Sigmoid colon (tissue), 7 donors: ENCODE measurements at places on chromosomes 7 and 10. TPM values are rescaled to one million over a fixed set of nuclear protein-coding genes. Genes with fewer than 3 reads are reported as not detected.

The PTN gene
- polyA plus RNA-seq = 5.4 TPM

The ATRNL1 gene
- polyA plus RNA-seq = 0.57 TPM

The CROT gene
- 15.5 TPM for polyA plus RNA-seq

The KCNH2 gene
- polyA plus RNA-seq = 7.3 TPM

The CAPZA2 gene
- polyA plus RNA-seq = 134 TPM

The ITGA8 gene
- 0.46 TPM for polyA plus RNA-seq

The DNAH11 gene
- polyA plus RNA-seq = 0.13 TPM

The SLIT1 gene
- polyA plus RNA-seq = 0.48 TPM

The CSTF2T gene
- 16.6 TPM for polyA plus RNA-seq

The CYP3A7 gene
- polyA plus RNA-seq = 0.46 TPM

The CRTAC1 gene
- 1.4 TPM for polyA plus RNA-seq

The MLXIPL gene
- polyA plus RNA-seq = 4.8 TPM

The CYP3A4 gene
- 3.6 TPM for polyA plus RNA-seq

DNA sequence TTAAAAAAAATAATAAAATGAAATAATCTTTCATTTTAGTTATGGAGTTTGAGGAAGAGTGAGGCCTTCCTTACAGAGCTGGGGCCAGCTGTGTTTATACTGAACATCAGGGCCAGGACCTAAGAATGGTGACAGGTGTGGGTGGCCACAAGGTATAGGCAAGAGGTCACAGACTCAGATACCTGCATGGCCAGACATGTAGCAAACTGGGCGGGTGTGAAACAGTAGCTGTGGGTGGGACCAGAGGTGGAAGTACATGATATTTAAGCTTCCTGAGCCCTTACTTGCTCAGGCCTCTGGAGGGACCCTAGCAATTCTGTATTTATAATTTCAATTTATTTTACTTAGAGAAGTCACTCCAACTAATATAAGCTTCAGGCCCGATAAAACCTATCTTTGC lies 27.7 kb upstream of the CAMK1D start:
- no peak for DNase-seq

GRCh38 chr10:46030091-46030937 lies at the start of gene NCOA4:
Gene NCOA4 (minus strand): TSS chr10:46030623. CDS start chr10:46016680, 13,943 bp downstream.
- peak; percentile 99 for DNase-seq

DNA sequence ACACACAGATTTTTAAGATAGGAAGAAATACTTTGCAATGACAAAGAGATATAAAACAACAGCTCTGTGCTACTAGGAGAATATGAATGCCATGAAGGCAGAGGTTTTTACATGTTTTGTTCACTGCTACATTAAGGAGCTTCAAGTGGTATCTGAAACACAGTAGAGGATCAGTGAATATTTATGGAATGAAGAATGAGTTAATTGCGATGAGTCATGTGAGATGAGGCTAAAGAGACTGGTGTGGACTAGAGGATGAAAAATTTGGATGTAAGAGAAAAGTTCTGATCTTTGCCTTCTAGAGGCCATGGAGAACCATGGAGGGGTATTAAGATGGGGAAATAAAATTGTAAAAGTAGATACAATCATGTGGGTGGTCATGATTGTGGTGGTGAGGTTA lies 434.2 kb downstream of the PHTF2 start:
- no peak for DNase-seq

GRCh38 chr7:22613496-22613895 lies 113.5 kb upstream of the IL6 start:
- DNase-seq = no peak

- no peak for DNase-seq
Measured at GRCh38 chr10:77643795-77644468, 6.3 kb upstream of the KCNMA1 start.

GRCh38 chr7:144437370-144438191 lies 34.1 kb upstream of the NOBOX start:
- no peak for DNase-seq

DNA sequence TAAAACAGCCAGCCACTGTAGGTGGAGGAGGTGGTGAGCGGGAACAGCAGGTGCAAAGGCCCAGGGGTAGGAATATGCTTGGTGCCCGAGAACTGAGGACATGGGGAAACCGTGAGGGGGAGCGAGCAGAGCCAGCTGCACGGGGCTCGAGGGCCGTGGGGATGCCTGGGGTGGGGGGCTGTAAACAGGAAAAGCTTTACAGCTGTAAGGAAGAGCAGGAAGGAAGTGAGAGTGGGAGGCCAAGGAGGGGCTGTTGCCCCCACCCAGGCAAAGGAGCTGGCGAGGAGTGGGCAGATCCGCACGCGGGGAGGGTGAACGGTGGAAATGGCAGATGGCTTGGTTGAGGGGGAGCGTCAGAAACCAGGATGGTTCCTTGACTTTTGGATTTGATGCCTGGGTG lies 34.4 kb downstream of the ZMIZ1 start:
- no peak for DNase-seq

DNA sequence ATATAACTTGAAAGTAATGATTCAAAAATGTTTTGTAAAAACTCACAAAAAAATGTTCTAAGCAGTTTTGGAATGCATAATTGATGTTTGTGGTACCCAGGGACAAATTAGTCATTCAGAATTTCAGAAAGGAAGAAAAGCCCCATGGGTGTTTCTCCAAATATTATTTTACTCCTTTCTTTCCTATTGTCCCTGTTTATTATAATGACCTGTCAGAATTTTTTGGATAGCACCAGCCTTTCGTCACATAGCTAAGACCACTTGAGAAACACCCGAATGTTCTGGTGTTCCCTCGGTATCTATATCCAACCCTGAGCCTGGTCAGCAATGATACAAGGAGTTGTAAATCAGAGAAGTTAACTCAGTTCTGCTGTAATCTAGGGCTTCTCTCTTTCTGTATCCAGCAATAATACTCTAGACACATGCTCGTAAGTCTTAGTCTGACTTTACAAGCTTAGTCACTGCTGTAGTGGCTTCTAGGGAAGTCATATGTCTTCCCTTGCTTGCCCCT lies 64.8 kb upstream of the MEOX2 start:
- no peak for DNase-seq

- no peak for DNase-seq
Measured at GRCh38 chr7:104891949-104892348, 122.1 kb upstream of the KMT2E start.

DNA sequence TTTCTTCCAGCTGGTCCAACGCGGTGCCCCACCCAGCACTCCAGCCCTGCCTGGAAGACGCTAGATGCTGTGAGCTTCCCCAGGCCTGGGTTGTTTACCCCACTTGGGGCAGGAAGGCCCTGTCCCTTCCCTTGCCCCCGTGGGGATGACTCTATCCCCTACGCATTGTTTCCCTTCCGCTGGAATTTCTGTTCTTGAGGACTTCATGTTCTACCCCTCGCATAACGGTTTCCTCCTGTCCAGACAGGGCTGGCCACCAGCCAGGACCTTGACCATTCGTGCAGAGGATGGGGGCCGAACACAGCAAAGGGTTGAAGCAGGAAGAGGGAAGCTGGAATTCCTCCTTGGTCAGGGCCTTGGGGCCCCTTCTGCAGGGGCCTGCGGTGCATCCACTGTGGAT lies 14.7 kb upstream of the SERPINE1 start:
- DNase-seq = peak; percentile 74

DNA sequence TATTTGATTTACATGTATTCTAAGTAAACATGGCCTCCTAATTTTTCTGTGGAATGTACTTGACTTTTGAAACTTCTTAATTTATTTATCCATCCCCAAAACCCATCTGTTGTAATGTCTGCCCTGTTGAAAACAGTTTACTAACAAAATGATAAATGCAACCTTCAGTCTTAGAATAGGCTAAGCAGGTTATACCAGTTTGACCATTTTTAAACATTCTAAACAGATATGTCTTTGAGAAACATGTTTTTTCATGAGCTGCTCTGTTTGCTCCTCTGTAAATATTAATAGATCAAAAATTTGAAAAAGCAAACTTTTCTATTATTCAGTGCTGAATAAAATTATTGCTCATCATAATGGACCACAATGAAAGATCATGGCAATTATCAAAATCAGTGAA lies 33.4 kb upstream of the NRBF2 start:
- DNase-seq = no peak

- DNase-seq = no peak
Measured at GRCh38 chr10:50291261-50291850, 40.0 kb upstream of the ASAH2 start.

DNA sequence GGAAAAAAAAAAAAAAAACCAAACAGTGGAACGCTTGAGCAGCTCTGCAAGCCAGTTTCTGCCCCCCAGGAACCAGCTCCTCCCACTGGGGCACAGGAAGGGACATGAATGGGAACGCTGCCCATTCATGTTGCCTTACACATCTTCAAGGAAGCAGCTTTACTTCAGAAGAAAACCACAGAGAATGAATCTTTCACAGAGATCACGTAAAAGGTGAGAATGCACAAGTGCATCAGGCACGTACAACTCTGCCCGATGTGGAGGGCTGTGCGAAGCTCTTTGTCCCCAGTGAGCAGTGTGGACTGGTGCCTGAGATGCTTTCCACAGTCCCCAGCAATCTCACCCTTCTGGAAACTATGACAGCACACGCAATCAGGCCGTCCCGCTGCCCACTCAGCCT lies 106.2 kb downstream of the DLG5 start:
- DNase-seq = no peak

DNA sequence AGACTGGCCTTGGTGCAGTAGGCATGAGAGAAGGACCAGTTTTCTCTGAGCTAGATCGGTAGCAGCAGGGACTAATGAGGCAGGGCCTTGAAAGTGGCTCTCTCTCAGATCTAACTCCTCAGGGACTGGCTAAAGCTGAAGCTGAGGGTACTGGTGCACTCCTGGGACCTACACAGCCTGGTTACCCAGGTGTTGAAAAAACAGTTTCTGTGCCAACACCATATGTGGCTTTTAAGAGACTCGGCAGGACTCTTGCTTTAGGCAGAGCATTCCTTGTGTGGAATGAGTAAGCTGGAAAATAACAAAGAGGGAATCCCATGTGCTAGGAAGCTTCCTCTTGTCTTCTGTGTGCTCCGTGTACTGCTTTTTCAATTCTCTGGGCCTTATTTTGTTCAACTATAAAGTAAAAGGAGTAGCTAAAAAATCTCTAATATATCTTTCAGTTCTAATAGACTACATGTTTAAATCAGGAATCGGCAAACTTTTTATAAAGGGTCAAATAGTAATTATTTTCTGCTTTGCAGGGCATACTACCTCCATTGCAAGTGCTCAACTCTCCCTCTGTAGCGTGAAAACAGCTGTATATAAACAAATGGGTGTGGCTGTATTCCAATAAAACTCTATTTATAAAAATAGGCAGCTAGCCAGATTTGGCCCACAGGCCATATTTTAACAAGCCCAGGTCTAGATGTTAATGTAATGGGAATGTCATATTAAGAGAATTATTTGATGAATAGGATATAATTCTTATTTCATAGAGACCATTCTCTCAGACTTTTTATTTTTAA lies 186.1 kb upstream of the KAT6B start:
- no peak for DNase-seq

GRCh38 chr10:2887391-2888070 lies 179.8 kb upstream of the PFKP start:
- no peak for DNase-seq

DNA sequence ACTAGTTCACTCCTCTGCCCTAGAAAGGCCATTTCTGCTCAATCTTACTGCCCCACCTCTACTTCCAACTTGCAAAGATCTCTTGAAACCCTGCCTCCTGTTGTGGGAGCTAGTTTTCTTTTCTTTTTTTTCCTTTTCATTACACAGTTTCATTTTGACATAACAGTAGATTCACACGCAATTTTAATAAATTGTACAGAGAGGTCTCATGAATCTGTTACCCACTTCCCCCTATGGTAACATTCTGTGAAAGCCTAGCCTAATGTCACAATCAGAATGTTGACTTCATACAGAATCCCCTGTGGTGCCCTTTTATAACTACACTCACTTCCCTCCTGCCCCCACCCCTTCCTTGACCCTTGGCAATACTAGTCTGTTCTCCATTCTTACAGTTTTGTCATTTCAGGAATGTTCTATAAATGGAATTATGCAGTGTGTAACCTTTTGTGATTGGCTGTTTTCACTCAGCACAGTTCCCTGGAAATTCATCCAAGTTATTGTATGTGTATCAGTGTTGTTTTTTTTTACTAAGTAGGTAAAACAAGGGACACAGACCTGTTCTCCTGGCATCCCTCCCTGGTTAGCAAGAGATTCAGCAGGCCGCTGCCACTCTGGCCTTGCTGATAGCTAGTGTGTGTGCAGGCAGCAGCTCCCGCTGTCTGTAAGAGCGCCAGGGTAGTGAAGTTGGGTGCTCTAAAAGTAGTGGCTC lies 21.5 kb downstream of the CHST3 start:
- no peak for DNase-seq

DNA sequence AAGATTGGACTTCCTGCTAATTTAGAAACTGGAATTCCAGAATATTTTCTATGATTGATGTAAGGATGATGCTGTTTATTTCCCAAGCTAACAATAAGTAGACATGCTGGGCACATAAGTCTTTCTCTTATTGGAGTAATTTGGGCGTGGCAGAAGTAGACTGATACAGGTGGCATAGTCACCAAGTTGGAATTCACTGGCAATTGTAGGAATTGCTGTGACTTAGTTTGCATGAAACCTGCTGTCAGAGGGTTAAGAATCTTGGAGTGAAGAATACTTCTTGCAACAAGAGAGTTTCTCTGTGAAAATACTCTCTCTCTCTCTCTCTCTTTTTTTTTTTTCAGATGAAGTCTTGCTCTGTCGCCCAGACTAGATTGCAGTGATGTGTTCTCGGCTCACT lies 569.7 kb downstream of the REEP3 start:
- DNase-seq = no peak

DNA sequence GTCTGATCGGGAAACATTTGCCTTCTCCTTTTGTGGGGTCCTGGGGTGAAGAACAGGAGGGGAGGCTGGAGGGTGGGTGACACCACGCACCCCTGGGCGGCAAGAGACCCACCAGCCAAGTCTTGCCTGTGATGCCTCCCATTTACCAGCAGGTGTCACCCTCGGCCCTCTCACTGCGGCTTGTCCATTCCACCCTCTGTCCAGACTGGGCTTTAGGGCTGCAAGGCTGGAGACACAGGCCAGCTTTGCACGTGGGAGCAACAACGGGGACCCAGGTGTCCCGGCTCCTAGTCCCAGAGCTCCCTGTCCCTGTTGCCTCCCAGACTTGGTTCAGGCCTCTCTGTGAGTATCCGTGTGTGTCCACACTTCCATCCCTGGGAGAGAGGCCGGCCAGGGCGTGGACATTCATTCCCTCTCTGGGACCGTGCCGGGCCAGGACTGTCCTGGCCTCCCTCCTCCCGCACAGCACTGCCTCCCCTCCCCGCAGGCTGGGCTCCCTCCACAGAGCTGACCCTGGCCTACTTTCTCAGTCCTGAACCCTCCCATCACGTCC lies 36.2 kb upstream of the GTF2IRD1 start:
- peak; percentile 88 for DNase-seq

- no peak for DNase-seq
Measured at GRCh38 chr10:53886325-53887300, 914.4 kb downstream of the PCDH15 start.
